ENCODE measurements at places on chromosomes 7 and 10.

- no peak for DNase-seq
Measured at GRCh38 chr7:90657481-90657880, 61.4 kb downstream of the CDK14 start.

DNA sequence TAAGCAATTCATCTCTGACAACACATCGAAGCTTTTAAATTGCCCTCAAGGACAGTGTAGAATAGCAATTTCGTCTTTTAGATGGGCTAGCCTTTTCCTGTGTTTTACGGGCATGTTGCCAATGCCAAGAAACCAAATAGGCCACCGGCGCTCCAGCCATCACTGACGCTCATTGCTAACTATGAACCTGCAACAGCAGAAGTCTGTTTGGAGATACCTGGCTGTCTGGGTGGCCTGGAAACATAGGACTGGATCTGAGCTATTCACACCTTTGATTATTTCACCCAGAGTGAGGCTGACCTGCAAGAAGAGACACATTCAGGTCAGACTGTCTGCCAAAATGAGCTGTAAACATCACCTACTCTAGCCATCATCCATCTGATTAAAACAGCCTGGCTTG, 12.0 kb downstream of the KPNA7 start:
- no peak for DNase-seq

DNA sequence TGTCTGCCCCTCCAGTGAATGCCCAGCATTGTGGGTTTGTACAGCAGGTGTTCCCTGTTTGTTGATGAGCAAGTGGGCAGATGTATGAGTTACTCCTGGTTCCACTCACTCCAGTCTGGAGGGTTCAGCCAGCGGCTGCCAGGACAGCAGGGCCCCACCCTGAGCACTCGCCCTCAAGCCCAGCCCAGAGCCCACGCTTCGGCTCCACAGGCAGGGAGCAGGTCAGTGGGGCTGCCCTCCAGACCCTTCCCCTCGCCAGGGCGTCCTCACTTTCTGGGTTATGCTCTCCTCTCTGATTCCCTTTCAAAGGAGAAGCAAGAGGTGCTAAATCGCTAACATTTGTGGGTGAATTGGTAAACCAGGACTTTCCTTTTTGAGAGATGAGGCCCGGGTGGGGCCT, 4.8 kb upstream of the VIPR2 start:
- DNase-seq, result no peak

DNA sequence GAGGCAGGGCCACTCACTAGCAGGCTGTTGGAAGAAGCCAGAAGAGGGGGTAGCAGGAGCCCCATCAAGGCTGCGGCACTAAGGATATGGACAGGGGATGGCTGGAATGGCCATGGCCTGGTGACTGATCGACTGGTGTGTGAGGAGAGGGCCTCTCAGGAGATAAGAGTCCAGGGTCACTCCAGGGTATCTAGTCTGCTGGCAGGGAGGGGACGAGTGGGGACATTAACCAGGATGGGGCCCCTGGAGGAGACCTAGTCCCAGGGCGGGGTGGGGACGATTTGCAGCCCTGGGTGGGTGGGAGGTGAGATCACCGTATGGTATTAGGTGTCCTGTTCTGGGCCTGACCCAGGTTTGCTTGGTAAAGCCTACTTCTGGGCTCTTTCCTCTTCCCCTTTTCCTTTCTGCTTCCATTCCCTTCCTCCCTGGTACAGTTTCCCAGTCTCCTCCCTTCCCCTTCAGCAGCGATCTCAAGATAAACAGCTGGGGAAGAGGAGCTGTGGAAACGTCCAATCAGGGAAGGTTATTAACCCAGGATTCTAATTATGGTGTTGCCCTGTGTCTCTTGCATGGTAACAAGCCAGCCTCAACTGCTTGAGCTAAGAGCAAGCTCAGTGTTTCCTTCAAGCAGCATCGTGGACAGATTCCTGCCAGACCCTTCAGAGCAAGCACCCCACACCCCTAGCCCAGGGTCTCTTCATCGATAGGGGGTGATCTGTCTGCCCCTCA, 233.2 kb downstream of the RPS24 start:
- no peak for DNase-seq

DNA sequence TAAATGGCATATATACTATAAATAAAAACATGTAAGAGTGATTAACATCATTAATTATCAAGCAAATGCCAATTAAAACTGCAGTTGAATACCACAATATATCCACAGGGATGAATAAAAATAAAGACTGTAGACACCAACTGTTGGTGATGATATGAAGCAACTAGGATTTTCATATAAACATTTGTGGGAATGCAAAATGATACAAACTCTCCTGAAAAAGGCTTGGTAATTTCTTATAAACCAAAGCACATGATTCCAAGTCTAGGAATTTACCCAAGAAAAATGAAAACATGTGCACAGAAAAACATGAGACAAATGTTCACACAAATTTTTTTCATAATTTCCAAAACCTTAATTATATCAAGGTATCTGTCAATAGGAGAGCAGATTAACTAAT, 448.1 kb downstream of the ETV1 start:
- no peak for DNase-seq
